SJSA1 (cell line): ENCODE measurements at places on chromosomes 6 and 20. TPM values are rescaled to one million over a fixed set of nuclear protein-coding genes. Genes with fewer than 3 reads are reported as not detected.

The PLN gene
- not detected in 2 replicates for total RNA-seq

- peak; percentile 62 for DNase-seq
These were observed 121.5 kb upstream of the NEDD9 start for GRCh38 chr6:11353921-11354389.

- no peak for DNase-seq
These were observed 78.0 kb downstream of the DLGAP4 start for GRCh38 chr20:36384022-36384619.

DNA sequence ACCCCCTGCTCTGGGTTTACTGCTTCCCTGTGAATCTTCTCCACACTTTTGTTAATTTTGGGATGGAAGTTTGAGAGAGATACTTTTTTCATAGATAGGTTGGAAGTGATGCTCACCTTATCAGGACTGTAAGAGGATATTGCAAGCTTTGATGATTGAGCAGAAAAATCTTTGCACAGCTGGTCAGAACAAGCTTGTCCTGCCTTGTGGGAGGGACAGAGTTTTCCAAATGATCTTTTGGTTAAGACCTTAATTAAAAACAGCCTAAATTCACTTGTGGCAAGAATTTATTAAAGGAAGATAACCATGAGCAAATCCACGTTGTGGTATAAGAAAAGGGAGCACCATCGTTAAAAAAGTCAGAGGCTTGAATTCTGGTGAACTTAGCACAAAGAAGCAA lies 32.2 kb downstream of the E2F3 start:
- no peak for DNase-seq

The ECT2L gene
- not detected in 2 replicates for total RNA-seq

The TFAP2A gene
- 5.8 and 10.2 TPM in 2 replicates for total RNA-seq

DNA sequence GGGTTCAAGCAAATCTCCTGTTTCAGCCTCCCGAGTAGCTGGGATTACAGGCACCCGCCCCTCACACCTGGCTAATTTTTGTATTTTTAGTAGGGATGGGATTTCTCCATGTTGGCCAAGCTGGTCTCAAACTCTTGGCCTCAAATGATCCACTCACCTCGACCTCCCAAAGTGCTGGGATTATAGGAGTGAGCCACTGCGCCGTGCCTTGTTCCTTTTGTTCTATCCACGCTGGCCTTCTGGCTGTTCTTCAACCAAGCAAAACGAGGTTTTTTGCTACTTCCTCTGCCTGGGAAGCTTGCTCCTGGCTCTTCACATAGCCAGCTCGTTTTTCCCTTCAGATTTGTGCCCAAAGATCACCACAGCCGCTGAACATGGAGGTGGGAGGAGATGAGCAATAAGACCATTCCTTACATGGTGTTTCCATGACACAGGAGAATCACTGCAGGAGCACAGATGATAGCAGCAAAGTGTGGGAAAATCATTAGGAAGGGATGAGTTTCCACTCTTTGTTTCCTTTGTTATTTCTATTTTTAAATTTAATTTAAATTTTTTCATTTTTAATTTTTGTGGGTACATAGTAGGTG lies 201.0 kb upstream of the ZNF217 start:
- no peak for DNase-seq

DNA sequence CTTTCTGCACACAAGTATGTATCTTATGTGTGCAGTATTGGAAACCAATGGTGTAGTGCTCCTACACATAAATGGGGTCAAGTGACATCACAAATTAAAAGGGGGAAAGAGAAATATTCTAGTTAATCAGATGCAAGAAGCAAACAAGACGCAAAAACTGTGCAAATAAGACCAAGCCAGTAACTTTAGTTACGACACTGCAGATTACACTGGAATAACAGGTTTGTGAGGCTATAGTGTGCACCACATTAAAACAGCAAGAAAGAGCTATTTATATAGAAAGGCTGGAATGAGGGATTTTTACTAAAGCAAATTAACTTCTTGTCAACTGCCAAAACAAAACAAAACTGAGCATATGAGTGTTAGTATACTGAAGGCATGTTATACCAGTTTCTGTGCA lies 45.8 kb downstream of the NR2E1 start:
- no peak for DNase-seq

The VGLL2 gene
- total RNA-seq, result 0.05 TPM in 1 of 2 replicates, not detected in the other
